ENCODE measurements at places on chromosomes 3 and 15. TPM values are rescaled to one million over a fixed set of nuclear protein-coding genes. Genes with fewer than 3 reads are reported as not detected.

The ANXA2 gene
- total RNA-seq, result 2,986 TPM

The CEP70 gene
- total RNA-seq, result 60.1 TPM

The NCK1 gene
- total RNA-seq, result 69.9 TPM

The LRRIQ4 gene
- 0.11 TPM for total RNA-seq

The CCR8 gene
- total RNA-seq, result not detected

The SNX33 gene
- total RNA-seq, result 11.2 TPM

The LTK gene
- 0.37 TPM for total RNA-seq

The SKOR1 gene
- total RNA-seq, result 0.12 TPM

The B2M gene
- 2,006 TPM for total RNA-seq

The CNTN4 gene
- total RNA-seq, result 1.00 TPM

The TTLL13 gene
- not detected for total RNA-seq

The EIF4E3 gene
- 1.2 TPM for total RNA-seq

The SPTSSB gene
- total RNA-seq, result 20.3 TPM

The GOLGA8J gene
- 0.11 TPM for total RNA-seq

The CIB2 gene
- 3.6 TPM for total RNA-seq

The LSAMP gene
- total RNA-seq, result 1.00 TPM

The P2RY1 gene
- total RNA-seq, result 1.1 TPM

The ROPN1 gene
- total RNA-seq, result not detected

The C15orf62 gene
- not detected for total RNA-seq

The CLDN1 gene
- 0.55 TPM for total RNA-seq

The PCSK6 gene
- total RNA-seq, result 1.2 TPM

The RCCD1 gene
- 18.3 TPM for total RNA-seq

The TERC gene
- total RNA-seq, result 759 TPM

The GPR62 gene
- total RNA-seq, result 0.12 TPM
